Activated gamma-delta T cell treated with Interleukin-2 at 50 U/mL for 16 hours (primary cell): ENCODE measurements at places on chromosomes 16 and 17.

- peak; percentile 38 for DNase-seq
These were observed 72.9 kb downstream of the MRM1 start for GRCh38 chr17:36674278-36674650.

- DNase-seq: no peak
These were observed 48.1 kb upstream of the KSR1 start for GRCh38 chr17:27407916-27408864.

DNA sequence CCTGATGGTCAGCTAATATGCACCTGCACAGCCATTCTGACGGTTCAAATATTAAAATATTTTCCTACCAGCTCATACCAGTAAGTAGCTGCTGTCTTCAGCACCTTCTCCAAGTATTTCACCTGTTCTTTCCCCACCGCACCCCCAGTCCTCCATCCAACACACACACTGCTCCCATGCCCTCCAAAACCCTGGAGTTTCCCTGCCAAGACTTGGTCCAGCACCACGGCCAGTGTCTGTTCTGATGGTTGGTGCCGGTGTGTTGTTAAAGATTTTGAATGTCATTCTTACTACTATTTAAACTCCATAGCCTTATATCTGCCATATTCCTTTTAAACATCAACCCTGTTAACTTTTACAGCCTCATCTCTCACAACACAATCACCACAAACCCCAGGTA lies 142.4 kb downstream of the GSG1L start:
- no peak for DNase-seq

DNA sequence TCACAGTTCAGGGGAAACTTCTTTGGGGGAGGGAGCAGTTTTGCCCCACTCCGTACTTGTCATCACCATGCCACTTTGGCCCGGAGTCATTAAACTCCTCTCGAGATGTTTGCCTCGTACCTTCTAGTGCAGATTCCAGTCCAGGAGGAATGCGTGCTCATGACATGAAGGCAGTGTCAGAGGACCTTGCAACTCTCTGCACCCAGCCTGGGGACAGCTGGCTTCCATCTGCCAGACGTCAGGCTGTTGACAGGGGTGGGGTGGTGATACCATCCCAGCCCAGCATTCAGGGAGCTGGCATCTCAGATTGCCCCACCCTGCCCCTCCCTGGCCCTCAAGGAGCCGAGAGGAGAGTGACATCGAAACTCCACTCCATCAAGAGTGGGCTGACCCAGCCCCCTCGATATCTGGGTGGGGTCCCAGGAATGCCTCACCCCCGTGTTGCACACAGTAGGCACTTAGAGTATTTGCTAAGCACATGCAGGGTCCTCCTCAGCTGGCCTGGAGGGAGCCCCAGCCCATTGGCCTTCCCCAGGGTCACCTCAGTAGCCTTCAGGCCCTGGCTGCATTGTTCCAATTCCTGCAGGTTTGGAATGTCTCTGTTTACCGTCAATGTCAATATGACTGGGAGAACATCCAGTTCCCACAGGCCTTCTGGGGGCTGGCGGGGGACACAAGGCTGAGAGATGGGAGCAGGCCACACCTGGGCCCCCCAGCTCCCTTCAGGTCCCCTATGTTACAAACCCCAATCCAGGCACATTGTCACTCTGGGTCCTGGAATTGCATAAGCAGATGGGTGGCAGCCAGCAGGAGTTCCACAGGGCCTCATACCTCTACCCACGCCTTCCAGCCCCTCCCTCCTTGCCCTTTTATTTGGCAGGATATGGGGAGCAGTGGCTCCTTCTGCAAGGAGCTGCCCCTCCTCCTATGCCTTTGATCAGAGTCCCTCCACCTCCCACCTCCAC lies 21.3 kb upstream of the EMP2 start:
- no peak for DNase-seq

DNA sequence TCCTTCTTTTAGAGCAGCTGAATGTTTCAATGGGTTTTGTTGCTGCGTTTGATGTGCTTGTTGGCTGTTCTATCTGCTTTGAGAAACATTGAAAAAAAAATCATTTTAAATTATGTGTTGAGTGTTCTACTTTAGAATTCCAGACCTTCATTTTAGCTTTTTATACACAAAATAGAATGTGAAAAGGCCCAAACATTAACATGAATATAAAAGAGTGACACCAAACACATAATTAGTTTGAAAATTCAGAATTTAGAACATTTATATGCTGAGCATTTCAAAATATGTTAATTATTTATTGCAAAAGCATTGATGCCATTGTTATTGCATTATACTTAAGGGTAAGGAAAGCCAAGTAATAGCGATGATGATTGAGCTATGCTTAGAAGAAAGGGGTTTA lies 2.9 kb downstream of the NFAT5 start:
- DNase-seq: no peak

DNA sequence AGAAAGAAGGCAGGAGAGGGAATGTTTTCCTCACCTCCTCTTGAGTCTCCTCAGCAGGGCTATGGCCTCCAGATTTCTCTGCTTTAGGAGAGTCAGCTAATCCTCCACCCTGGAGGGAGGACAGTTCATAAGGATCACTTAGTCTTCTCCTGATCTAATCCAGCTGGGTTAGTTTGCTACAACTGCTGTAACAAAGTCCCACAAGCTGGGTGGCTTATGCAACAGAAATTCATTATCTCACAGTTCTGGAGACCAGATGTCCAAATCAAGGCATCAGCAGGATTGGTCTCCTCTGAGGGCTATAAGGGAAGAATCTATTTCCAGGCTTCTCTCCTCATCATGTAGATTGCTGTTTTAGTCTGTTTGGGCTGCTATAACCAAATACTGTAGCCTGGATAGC lies 40.6 kb upstream of the XYLT1 start:
- no peak for DNase-seq

- DNase-seq: no peak
These were observed 2.3 kb downstream of the DLG4 start for GRCh38 chr17:7217113-7217987.

DNA sequence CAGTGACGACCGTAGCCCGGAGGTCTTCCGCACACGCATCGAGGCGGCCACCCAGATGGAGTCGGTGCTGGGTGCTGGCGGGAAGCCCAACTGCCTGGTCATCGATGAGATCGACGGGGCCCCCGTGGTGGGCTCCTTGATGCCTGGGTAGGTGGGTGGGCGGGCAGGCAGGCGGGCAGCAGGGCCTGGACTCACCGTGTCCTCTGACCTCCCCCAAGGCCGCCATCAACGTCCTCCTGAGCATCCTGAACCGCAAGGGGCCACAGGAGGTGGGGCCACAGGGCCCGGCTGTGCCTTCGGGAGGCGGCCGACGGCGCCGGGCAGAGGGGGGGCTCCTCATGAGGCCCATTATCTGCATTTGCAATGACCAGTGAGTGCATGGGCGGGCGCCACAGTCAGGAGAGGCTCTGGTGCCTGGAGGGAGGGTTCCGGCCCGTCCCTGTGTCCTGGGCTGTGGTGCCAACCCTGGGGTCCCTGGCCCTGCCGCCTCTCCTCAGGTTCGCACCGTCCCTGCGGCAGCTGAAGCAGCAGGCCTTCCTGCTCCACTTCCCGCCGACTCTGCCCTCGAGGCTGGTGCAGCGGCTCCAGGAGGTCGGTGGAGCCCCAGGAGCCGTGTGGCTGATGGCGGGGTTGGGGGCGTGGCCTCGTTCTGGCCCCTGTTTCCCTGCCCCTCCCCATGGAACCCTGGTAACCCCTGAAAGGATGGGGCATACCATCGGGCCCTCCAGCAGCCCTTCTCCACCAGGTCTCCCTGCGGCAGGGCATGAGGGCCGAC lies 4.0 kb downstream of the CHTF18 start:
- DNase-seq: no peak

- DNase-seq: no peak
These were observed 100.9 kb downstream of the VPS53 start for GRCh38 chr17:613725-614124.

DNA sequence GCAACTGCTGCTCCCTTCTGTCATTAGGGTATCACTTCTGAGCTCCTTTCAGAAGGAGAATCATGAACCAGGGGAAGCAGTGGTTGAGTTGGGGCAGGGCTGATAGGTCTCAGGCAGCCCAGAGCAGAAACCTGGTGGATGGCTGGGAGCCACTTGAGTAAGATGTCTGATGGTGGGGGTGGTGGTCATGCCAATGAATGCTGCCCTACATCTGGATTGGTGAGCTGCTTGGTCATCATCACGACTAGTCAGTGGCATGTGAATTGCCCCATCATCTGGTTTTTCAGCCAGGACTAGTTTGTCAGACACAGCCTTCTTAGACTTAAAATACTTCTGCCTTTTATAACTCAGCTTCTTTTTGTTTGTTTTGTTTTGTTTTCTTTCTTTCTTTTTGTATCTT lies 2.6 kb downstream of the GID4 start:
- DNase-seq: no peak

DNA sequence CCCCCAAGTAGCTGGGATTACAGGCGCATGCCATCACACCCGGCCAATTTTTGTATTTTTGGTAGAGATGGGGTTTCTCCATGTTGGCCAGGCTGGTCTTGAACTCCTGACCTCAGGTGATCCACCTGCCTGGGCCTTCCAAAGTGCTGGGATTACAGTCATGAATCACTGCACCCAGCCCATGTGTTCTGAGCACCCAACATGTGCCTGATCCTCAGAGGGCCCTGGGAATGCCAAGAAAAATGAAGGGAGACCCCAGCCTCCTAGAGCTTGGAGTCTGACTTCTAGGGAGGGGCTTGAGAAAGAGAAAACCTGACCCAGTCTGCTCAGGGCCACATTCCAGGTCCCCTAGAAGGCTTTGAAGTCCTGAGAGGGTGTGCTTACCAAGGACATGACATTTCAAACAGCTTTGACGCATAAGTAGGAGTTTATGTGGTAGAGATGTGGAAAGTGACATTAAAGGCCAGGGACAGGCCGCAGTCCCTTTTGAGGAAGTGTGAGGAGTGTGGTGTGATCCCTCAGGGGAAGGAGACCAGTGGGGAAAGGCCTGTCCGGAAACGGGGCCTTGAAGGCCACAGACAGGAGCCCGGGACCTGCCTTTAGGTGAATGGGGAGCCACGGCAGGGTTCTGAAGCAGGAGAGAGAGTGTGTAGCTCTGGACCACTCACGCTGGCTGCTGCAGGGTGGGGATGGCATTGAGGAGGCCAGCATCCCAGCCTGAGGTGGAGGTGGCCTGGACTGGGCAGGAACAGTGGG lies 1.1 kb upstream of the CCL22 start:
- DNase-seq: no peak

- no peak for DNase-seq
These were observed 24.7 kb upstream of the ZNF469 start for GRCh38 chr16:88358023-88358420.

DNA sequence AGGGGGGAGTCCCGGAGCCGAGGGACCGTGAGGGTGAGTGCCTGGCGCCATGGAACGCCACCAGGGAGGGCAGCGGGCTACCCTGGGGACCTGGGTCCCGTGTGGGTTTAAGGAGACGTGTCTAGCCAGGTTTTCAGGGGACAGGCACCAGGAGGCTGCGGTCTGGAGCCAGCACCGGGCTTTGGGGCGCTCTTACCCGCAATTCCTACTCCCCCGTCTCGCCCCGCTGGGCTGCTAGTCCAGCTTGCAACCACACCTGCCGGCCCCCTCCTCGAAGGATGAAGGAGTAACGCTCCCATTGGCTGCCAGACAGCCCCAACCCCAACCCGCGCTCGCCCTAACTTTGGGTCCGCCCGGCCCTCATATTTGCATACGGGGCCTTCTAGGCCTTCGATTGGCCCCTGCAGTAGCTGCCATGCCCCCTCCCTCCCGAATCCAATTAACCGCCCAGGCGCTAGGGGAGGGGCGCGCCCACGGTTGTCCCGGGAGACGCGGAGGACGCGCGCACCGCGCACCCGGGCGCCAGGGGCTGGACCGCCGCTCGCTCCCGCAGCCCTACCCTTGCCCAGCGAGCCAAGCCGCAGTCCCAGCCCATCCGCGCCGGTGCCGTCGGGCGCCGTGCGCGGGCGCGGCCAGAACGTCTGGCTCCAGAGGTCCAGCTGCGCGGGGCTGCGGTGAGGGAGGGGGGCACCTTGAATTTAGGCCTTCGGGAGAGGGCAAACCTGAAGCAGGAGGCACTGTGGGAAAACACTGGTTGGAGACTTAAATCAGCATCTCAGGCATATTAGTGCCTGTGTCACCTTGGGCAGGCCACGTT lies at the start of gene TTLL6:
Gene TTLL6, minus strand, starts transcription at position 456 of the 817 bp plus-strand sequence. Its CDS starts 157 bp downstream, at position 299.
- DNase-seq: peak; percentile 72

DNA sequence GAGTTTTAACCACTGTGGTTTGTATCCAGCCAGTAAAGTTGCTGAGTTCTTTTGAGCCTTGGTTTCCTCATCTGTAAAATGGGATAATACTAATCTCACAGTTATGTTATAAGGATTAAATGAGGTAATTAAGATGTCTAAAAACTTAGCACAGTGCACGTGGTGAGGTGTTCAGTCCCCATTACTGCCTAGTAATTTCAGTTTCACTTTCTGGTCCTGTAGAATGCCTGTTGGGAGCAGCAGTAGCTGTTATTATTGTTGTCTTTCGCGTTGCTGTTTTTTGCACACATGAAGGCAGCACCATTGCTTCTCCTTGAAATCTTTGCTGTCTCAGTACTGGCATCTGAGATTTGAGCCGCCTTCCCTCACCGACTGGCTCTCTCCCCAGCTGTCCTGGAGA lies 182.4 kb downstream of the DNAH9 start:
- DNase-seq: no peak

DNA sequence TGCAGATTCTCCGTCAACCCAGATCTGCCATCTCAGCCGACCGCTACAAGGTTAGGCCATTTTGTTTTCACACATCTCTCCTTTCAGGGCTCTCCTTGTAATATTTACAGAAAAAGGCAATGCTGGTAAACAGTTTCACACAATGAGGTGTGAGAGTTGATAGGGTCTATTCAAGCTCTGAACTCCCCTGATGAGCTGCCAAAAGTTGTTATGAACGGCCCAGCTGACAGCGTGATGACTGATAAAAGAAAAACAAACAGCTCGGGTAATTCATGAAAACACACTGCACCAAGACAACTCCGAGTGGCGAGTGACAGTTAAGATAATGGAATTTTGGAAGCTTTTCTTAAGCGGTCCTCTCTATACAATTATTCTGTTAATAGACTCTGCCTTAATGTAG lies 68.1 kb upstream of the IRX5 start:
- DNase-seq: no peak

- DNase-seq: no peak
These were observed 49.7 kb downstream of the EMP2 start for GRCh38 chr16:10530685-10531084.

- no peak for DNase-seq
These were observed 180.6 kb downstream of the COPRS start for GRCh38 chr17:31678431-31678830.

DNA sequence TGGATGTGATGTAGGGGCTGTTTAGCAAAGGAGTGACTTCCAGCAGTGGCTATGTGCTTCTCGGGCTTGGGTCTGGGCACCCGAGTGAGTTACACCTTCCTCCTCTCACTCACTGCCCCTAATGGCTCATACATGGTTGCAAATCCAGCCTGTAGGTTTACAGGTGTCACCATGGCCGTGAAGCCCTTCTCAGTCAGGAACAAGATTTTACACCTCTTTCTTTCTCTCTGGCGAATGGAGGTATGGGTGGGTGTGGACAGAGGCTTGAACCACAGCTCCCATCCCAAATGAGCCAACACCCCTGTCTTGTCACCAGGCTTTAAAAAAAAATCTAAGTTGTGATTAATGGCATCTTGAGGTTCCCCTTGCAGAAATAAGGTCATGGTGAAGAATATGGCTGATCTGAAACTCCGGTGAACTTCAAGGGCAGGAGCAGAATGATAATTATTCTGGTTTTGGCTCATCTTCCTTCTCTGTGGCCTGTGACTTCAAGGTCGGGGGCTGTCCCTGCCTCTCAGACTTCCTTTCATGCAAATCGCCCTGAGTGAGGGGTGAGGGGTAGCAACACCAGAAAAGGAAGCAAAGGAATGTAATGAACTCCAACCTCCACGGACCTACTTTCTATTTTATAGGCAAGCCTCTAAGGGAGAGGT lies 331.2 kb downstream of the MAF start:
- no peak for DNase-seq
